ENCODE measurements at places on chromosomes 6 and 20.
A peak's percentile ranks its signal among the peaks of the same experiment; 100 is the strongest.

DNA sequence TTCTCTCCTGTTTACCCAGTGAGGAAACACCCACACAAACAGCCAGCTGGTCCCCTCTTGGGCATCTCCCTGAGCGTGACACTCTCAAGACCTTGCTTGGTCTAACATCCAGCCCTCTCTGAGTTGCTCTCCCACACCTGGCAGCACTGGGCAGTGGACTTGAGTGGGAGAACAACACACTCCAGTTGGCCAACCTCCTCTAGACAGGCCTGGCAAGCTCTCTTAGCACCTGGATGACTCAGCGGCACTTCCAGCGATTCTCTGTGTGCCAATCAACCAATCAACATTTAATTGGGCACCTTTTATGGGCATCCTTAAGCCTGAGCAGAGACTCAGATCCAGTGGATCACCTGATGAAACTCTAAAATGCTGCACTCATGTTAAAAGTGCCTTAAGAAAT lies 76.6 kb upstream of the QKI start:
- no peak overlapping the region for H3K4me3 ChIP-seq
- H3K36me3 ChIP-seq, result no peaks in the 10 kb centered on the region

- H3K27me3 ChIP-seq, result no peaks in the 10 kb centered on the region
- peak overlapping the region; percentile 50 for H3K27ac ChIP-seq
- peak overlapping the region; percentile 11 for H3K4me3 ChIP-seq
- H3K4me1 ChIP-seq, result peaks cover 26% of the 10 kb centered on the region
- peak; percentile 21 for DNase-seq
These were observed 157.0 kb downstream of the PLCB4 start for GRCh38 chr20:9225879-9226278.

DNA sequence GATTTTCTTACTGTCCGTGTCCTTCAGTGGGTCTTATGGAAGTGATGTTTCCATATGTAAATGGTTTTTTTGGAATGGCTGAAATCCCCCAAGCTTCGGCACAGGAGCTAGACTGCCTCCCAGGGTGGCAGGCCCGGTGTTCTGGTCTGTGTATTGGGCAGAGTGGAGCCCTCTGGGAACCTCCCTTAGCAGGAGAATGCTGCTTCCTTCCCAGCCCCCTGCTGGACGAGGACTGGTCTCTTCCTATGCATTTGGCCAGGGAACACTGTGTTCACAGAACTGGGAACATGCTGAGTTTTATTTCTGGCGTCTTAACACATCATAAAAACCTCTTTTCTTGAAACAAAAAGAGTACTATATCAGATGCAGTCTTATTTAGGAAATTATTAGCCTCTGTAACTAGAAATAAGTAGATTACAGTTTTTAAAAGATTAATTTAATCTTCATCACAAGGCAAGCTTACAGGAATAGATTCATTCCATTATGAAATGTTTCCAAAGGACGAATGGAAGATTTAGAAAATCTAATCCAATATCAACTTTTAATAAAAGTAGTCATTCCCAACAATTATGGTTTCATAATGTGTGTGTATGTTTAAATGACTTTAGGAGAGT lies 56.6 kb downstream of the SYTL3 start:
- H3K27ac ChIP-seq, result no peak overlapping the region
- H3K27me3 ChIP-seq, result no peaks in the 10 kb centered on the region
- peaks cover 26% of the 10 kb centered on the region for H3K4me1 ChIP-seq
- H3K4me3 ChIP-seq, result no peak overlapping the region

DNA sequence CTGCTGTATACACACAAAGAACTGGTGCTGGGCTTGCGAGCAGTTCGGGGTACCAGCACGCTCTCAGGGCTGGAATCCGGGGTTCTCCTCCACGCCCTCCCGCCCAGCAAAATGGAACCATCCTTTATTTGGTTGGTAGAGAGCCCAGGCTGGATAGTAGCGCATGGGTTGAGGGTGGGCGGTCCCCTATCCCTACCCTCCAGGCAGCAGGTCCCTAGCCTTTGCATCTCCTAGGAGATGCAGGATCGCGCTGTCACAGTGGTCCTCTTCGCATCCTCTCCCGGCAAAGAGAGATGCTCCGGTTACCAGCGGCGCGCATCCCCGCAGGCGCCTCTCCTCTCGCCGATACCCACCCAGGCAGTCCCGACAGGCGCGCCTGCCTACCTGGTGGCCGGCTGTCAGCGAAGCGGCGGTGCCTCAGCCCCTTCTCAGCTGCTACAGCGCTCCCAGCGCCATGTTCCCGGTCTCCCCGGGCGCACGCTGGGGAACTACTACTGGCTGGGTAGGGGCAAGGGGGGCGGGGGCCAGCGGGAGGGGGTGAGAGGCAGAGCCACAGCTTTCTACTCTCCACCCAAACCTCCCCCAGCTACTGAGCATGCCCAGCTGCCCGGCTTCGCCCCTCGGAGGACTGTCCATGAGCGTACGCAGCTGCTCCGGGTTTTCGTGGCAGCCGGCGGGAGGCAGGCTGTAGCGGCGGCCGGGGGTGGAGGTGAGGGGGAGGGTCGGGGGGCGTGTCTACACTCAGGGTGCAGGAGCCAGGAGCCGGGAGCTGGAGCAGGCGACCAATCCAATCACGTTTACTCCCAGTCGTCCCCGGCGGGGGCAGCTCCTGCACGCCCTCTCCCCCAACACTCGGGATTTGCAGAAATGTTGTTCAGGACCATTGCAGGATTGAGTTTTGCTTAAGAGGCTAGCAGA lies at the start of gene PAK5:
PAK5 (minus strand) TSS at position 699 of the 918 bp plus-strand sequence. CDS start 194,748 bp downstream, outside the sequence.
- no peak for DNase-seq
- H3K27ac ChIP-seq, result no peak within 1 kb of the TSS
- H3K36me3 ChIP-seq, result no peaks in the 10 kb centered on the region
- peaks cover 22% of the 10 kb centered on the region for H3K27me3 ChIP-seq
- H3K4me1 ChIP-seq, result no peaks in the 10 kb centered on the region

- DNase-seq, result no peak
- no peak overlapping the region for H3K27ac ChIP-seq
- no peaks in the 10 kb centered on the region for H3K4me1 ChIP-seq
- H3K36me3 ChIP-seq, result no peaks in the 10 kb centered on the region
- no peak overlapping the region for H3K4me3 ChIP-seq
These were observed 205.2 kb upstream of the CDYL start for GRCh38 chr6:4571011-4571410.

- H3K4me3 ChIP-seq, result no peak overlapping the region
- H3K4me1 ChIP-seq, result peaks cover 4% of the 10 kb centered on the region
- H3K36me3 ChIP-seq, result peaks cover 8% of the 10 kb centered on the region
- DNase-seq, result no peak
These were observed 16.9 kb upstream of the BLTP3A start for GRCh38 chr6:34774967-34775366.

- H3K4me1 ChIP-seq, result peaks cover 13% of the 10 kb centered on the region
- no peak overlapping the region for H3K27ac ChIP-seq
- no peak overlapping the region for H3K4me3 ChIP-seq
- no peaks in the 10 kb centered on the region for H3K27me3 ChIP-seq
- no peaks in the 10 kb centered on the region for H3K36me3 ChIP-seq
These were observed 196.9 kb downstream of the TMEM242 start for GRCh38 chr6:157126183-157127098.

GRCh38 chr6:99458319-99458718 lies 33.2 kb upstream of the PNISR start:
- H3K4me3 ChIP-seq, result no peak overlapping the region
- no peaks in the 10 kb centered on the region for H3K4me1 ChIP-seq
- no peak overlapping the region for H3K27ac ChIP-seq
- no peaks in the 10 kb centered on the region for H3K27me3 ChIP-seq

DNA sequence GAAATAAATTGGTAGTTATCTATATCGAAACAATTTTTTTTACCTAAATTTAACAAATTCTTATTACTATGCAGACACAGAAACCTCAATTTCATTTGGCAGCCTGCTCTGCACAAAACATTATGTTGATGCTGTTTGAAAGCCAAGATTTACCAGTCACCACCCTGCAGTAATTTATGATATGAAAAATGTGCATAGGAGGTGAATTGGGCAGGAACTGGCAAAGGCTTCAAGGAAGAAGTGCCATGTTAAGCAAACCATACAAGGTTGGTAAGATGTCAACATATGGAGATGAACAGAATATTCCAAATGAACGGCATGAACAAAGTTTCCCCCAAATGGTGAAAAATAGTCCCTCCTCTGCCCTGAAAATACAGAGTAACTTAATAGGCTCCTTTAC lies 54.2 kb upstream of the TAB2 start:
- H3K36me3 ChIP-seq, result no peaks in the 10 kb centered on the region
- no peak overlapping the region for H3K4me3 ChIP-seq
- DNase-seq, result no peak
- peaks cover 6% of the 10 kb centered on the region for H3K4me1 ChIP-seq
- no peaks in the 10 kb centered on the region for H3K27me3 ChIP-seq

GRCh38 chr6:149094156-149094555 lies 223.4 kb upstream of the TAB2 start:
- H3K36me3 ChIP-seq, result no peaks in the 10 kb centered on the region
- DNase-seq, result no peak
- H3K4me3 ChIP-seq, result no peak overlapping the region
- no peak overlapping the region for H3K27ac ChIP-seq
- no peaks in the 10 kb centered on the region for H3K4me1 ChIP-seq
- no peaks in the 10 kb centered on the region for H3K27me3 ChIP-seq

GRCh38 chr6:142242269-142242668 lies 59.5 kb upstream of the ADGRG6 start:
- no peak overlapping the region for H3K27ac ChIP-seq
- no peaks in the 10 kb centered on the region for H3K27me3 ChIP-seq
- no peak overlapping the region for H3K4me3 ChIP-seq
- no peaks in the 10 kb centered on the region for H3K4me1 ChIP-seq

DNA sequence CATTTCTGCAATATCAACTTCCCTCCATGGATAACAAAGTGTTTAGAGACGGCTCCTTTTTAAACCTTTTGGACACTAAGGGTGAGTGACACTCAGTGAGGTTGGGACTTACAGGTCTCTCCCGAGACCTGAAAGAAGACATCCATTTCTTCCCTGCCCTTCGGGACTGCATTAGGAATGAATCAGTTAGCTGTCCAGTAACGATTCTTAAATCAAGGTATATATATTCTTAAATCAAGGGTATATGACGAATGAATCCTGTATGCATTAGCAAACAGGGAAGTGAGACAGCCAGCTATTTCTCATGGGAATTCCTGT lies 52.9 kb downstream of the EDN1 start:
- peaks cover 9% of the 10 kb centered on the region for H3K27me3 ChIP-seq
- H3K4me3 ChIP-seq, result no peak overlapping the region
- no peak for DNase-seq
- no peak overlapping the region for H3K27ac ChIP-seq
- H3K36me3 ChIP-seq, result no peaks in the 10 kb centered on the region

DNA sequence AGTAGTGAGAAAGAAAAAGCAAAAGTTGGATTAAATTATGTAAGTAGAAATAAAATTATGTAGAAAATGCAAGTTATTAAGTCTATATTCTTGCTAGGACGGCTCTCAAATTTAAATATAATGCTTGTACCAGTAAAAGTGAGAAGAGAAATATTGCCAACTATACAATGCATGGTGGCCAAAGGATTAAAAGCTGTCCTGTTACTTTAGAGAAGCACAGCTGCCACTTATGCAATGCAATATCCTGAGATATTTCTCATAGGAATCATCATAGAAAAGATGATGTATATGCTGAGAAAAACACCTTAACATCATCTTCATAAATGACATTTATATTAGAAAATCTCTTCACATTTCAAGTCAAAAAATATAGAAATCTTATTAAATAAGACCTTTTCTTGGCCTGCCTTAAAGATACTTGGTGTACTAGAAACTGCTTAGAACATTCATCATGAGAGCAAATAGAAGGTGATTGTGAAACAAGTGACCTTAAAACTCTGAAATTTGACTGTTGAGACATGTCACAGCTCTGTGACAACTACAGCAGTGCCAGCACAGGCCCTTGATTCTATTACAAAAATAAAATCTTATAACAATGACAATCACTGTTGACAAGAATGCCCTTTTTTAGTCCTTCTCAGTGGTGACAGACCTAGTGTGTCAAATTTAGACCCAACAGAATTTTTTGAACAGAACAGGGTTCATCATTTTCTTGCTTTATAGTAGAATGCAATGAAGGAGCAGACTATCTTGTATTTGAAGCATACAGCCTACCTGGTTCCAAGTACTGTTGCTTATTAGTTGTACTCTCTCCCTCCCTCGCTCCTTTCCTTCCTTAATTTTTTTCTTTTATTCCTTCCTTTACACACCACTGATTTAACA lies 173.1 kb downstream of the CLVS2 start:
- H3K27ac ChIP-seq, result peak overlapping the region; percentile 66
- H3K27me3 ChIP-seq, result no peaks in the 10 kb centered on the region
- H3K36me3 ChIP-seq, result no peaks in the 10 kb centered on the region
- no peak for DNase-seq

- peaks cover 45% of the 10 kb centered on the region for H3K4me1 ChIP-seq
- no peaks in the 10 kb centered on the region for H3K36me3 ChIP-seq
- peak; percentile 87 for DNase-seq
- peak overlapping the region; percentile 61 for H3K4me3 ChIP-seq
These were observed 2.5 kb downstream of the MYMX start for GRCh38 chr6:44219053-44219814.

GRCh38 chr6:114471450-114471849 lies 128.6 kb upstream of the HS3ST5 start:
- no peaks in the 10 kb centered on the region for H3K27me3 ChIP-seq
- no peak overlapping the region for H3K27ac ChIP-seq
- H3K4me3 ChIP-seq, result no peak overlapping the region
- DNase-seq, result no peak

- peaks cover 23% of the 10 kb centered on the region for H3K4me1 ChIP-seq
- no peak overlapping the region for H3K4me3 ChIP-seq
- peak overlapping the region; percentile 54 for H3K27ac ChIP-seq
These were observed 165.6 kb downstream of the KCNQ5 start for GRCh38 chr6:72787391-72788031.

DNA sequence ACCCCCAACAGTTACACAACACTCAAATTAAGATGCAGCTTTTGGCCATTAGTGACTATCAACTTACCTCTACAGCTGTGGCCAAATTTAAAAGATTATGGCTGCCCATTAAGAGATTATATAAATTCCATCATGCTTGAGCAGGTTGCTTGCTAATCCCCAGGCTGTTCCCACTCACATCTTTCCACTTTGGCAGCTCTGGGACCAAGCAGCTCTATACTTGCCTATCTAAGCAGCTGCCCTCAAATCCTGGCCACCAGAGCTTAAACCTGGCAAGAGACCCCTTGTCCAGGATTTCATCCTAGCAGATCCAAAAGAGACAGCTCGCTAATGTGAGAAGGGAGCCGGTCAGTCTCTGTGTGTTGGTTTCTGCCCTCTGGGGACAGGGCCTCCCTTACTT lies 127.9 kb downstream of the SLC23A2 start:
- no peak overlapping the region for H3K27ac ChIP-seq
- DNase-seq, result no peak
- peaks cover 64% of the 10 kb centered on the region for H3K36me3 ChIP-seq
- H3K4me3 ChIP-seq, result no peak overlapping the region
- no peaks in the 10 kb centered on the region for H3K4me1 ChIP-seq

DNA sequence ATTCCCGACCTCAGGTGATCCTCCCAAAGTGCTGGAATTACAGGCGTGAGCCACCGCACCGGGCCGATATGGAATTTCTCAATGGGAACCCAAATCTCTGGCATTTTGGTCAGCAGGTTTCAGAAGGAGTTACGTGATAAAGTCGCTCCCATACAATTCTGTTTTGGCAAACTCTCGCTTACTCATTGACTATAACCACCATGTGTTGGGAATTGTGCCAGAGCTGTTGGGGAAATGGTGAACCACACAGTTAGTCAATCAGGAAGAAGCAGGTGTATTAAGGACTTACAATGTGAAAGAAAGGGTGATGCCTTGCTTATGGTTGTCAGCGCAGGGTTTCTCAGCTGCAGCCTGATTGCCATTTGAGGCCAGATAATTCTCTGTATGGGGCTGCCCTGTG lies 410.5 kb downstream of the QKI start:
- peaks cover 34% of the 10 kb centered on the region for H3K4me1 ChIP-seq
- no peaks in the 10 kb centered on the region for H3K27me3 ChIP-seq
- no peak overlapping the region for H3K4me3 ChIP-seq
